Stimulated activated CD4-positive, alpha-beta T cell treated with anti-CD3 and anti-CD28 coated beads, TNF-alpha, amount 100 ng/mL, for 24 hours (primary cell): ENCODE measurements at places on chromosomes 2 and 18.

GRCh38 chr18:27685807-27686412 is 491.0 kb downstream of the CDH2 start:
- DNase-seq: no peak

GRCh38 chr2:148680462-148680861 is 35.9 kb downstream of the EPC2 start:
- DNase-seq: no peak

DNA sequence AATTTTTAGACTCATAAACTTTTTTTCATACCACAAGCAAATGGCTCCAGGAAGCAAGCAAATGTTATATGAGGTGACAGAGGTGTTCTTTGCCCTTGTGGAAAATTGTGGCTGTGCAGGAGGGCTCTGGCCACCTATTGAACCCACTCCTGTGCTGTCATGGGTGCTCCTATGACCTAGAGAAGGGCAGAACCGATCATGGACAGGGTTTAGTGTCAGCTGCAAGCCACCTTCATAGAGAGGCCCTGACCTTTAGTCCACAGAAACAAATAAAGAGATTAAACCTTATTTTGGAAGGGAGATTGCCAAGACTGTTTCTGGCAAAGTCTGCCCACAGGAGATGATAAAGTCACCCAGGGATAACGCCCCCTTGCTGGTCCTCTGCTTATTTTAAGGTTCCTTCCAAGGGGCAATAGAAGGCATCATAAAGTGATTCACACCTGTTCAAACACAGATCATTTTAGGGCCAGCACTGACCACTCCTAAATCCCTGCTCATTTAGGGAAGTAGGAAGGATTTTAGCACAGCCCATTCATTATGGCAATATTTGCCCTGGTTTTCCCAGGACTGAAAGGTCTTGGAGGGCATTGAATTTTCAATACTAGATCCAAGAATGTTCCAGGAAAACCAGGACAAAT is 26.1 kb upstream of the STAT4 start:
- DNase-seq: no peak

DNA sequence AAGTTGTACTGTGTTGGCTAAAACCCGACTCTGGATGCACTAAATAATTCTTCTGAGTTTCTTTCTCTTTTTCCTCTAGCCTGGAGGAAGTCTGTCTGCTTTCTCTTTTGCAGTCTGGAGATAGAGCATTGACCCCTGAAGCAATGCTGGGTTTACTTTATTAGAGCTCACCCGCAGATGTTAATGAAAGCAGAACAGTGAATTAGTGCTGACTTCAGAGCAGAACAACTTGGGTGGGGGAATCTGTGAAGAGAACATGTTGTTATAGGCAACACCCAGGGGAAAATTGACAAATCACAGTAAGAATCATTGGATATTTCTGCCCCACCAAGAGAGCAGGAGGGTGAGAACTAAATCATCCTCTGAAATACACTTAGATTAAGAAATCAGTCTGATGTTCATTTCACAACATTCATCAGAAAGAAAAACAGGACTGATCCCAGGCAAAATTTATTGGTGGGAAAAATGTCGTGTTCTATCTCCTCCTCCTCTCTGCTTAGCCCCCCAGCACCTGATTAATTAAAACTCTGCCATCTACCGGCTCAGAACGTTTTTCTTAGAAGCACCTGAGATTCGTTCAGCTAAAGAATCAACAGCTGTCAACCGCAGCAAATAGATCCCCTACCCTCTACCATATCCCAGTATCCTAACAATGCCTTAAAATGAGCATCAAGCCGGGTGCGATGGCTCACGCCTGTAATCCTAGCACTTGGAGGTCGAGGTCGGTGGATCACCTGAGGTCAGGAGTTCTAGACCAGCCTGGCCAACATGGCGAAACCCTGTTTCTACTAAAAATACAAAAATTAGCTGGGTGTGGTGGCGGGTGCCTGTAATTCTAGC is 165.1 kb downstream of the FMNL2 start:
- DNase-seq: no peak

DNA sequence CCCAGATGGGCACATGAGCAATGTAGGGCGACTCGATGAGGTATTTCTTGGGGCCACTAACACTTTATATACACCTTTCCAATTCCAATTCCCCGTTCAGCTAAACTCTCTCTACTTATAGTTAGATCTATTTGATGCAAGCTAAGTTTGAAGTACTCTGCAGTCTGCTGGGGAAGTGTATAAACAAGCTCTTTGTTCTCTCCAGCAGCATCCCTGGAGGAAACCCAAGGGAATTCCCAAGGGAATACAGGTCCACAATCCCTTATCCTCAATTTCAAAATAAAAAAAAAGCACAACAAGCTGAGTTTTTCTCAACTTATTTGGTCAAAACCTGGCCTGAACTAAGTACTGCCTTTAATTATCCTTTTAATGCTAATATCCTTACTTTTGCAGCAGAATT is 433.3 kb downstream of the NBAS start:
- no peak for DNase-seq

- no peak for DNase-seq
These were observed 66.6 kb downstream of the CNTNAP5 start for GRCh38 chr2:124091721-124092120.

DNA sequence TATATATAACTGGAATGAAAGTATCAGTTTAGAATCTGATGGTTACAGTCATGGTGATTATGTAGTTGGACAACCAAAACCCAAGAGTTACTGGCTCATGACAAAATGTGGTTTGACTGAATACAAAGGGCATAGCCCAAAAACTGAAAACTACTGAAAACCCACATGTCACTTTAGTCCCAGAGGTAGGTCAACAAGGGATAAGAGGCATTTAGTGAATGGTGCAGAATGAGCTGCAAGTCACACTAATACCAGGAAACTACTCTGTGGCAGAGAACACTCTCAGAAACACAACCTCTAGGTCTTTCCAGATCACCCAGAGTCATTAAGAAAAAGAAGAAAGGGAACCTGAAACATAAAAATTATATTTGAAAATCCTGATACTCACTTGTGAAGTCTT is 154.5 kb downstream of the AGPS start:
- no peak for DNase-seq

GRCh38 chr2:172962082-172962481 is 113.6 kb upstream of the MAP3K20 start:
- DNase-seq: no peak

DNA sequence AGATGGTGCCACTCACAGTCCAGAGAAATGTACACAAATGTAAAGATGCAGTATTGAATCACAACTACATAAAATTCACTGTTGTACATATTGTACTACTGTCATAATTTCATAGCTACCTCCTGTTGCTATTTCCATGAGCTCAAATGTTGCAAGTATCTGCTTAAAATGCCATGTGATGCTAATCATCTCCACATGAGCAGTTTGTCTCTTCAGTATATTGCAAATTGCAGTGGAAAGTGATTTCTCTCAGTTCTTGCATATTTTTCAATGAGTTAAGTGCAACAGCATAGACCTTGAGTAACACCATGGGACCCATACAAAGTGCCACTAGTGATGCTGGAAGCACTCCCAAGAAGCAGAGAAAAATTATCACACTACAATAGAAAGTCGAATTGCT is 51.9 kb downstream of the MAIP1 start:
- no peak for DNase-seq

- no peak for DNase-seq
These were observed 465.1 kb upstream of the CHAC2 start for GRCh38 chr2:53302455-53302854.

DNA sequence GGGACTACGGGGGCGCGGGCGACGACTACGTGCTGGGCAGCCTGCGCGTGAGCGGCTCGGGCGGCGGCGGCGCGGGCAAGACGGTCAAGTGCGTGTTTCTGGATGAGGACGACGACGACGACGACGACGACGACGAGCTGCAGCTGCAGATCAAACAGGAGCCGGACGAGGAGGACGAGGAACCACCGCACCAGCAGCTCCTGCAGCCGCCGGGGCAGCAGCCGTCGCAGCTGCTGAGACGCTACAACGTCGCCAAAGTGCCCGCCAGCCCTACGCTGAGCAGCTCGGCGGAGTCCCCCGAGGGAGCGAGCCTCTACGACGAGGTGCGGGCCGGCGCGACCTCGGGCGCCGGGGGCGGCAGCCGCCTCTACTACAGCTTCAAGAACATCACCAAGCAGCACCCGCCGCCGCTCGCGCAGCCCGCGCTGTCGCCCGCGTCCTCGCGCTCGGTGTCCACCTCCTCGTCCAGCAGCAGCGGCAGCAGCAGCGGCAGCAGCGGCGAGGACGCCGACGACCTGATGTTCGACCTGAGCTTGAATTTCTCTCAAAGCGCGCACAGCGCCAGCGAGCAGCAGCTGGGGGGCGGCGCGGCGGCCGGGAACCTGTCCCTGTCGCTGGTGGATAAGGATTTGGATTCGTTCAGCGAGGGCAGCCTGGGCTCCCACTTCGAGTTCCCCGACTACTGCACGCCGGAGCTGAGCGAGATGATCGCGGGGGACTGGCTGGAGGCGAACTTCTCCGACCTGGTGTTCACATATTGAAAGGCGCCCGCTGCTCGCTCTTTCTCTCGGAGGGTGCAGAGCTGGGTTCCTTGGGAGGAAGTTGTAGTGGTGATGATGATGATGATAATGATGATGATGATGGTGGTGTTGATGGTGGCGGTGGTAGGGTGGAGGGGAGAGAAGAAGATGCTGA is 1.4 kb downstream of the SOX11 start:
- no peak for DNase-seq

DNA sequence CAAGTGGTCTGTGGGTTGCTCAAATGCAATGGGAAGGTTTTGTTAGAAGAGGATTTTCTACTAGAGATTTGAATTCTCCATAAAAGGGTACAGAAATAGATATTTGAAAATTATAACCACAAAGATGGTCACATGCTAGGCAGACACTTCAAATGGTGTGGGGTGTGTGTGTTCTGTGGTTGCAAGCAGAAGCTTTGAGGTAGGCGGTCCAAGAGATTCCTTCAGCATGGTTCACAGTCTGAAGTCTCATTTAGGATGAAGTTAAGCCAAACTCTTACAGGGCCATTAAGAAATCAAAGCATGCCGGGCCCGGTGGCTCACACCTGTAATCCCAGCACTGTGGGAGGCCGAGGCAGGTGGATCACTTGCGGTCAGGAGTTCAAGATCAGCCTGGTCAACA is 38.3 kb upstream of the RMDN2 start:
- no peak for DNase-seq

DNA sequence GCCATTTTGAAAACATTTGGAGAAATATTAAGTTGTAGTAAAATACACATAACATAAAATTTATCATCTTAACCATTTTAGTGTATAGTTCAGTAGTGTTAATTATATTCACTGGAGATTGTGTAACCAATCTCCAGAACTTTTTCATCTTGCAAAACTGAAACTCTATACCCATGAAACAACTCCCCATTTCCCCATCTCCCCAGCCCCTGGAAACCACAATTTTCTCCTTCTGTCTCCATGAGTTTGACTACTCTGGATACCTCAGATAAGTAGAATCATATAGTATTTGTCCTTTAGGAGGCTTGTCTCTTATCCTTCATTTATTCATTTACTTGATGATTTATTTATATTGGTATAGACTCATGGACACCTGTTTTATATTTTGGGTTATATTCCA is 392.9 kb downstream of the SETBP1 start:
- DNase-seq: no peak
